Activated CD4-positive, alpha-beta T cell treated with anti-CD3 and anti-CD28 coated beads, Interleukin-2, amount 50 U/mL, for 1 hour (primary cell): ENCODE measurements at places on chromosomes 1 and 21.
A peak's percentile ranks its signal among the peaks of the same experiment; 100 is the strongest.

- no peak for DNase-seq
Measured at GRCh38 chr1:210081494-210081893, 143.5 kb downstream of the SYT14 start.

GRCh38 chr1:65146908-65147423 is 1.0 kb upstream of the AK4 start:
- DNase-seq: no peak

- no peak for DNase-seq
Measured at GRCh38 chr1:234694661-234695060, 84.7 kb upstream of the IRF2BP2 start.

DNA sequence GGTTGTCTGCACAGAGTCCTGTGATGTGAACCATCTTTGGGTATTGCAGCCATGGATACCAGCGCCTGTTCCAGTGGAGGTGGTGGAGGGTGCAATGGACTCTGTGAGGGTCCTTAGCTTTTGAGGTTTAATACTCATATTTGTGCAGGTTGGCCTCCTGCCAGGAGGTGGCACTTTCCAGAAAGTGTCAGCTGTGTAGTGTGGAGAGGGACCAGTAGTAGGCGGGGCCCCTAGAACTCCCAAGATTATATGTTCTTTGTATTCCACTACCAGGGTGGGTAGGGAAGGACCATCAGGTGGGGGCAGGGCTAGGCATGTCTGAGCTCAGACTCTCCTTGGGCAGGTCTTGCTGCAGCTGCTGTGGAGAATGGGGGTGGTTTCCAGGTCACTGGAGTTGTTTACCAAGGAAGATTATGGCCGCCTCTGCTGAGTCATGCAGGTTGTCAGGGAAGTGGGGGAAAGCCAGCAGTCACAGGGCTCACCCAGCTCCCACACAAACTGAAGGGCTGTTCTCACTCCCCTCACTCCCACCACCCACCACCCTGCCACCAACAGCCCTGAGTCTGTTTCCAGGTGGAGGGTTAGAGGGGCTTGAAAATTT is 31.2 kb upstream of the ZNF678 start:
- no peak for DNase-seq

DNA sequence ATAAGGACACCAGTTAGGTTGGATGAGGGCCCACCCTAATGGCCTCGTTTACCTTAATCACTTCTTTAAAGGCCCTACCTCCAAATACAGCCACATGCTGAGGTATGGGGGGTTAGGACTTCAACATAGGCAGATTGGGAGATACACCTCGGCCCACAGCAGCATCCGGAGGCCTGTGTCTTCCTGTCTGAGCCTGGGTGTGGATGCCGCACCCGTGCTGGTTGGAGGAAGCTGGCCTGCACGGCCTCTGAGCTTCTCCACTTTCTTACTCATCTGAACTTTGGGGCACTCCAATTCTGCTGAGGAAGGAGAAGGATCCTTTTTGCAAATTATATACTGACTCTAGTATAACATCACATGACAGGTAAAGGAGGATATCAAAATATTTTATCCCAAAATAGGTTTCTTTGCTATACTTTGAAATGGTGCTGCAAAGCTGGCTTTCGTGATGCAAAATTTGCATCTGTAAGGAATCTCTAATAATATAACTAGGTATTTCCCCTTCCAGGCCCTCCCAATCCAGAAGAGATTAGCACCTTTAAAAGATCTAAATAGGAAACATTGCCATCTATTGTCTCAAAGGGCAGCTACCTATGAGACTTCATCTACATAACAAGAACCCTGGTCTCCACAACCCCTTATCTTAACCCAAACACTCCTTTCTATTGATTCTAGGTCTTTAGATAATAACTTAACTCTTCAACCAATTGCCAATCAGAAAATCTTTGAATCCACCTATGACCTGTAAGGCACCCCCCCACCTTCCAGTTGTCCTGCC is 247.6 kb downstream of the KCNJ6 start:
- no peak for DNase-seq

DNA sequence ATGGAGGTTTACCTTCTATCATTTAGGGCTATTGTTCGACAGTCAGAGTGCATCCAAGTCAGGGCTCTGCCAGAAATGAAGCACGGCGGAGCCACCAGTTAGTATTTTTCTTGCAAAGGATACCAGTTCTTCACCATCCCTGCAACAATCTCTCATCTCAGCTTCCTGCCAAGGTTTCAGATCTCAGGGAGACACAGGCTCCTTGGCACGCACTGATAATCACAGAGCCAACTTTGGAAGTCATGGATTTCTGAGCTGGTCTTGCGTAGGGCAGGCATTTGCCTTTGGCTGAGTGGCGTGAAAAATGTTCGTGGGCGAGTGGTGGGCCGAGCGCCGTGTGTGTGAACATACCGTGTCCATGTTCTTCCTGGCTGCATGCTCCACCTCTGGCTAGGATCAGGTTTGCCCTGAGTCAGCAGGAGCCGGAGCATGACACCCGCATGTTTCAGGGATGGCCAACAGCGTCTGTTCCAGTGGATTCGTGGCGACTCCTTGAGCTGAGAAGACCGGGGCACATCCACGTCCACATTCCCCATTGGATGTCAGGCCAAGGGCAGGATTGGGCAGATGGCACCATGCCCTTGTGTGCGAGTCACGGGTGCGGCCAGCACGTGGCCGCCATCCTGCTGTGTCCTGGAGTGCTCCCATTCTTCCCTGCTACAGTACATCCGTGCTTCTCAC is 118.5 kb upstream of the C1orf174 start:
- DNase-seq: no peak

- no peak for DNase-seq
Measured at GRCh38 chr1:196970182-196970581, 7.2 kb upstream of the CFHR5 start.

DNA sequence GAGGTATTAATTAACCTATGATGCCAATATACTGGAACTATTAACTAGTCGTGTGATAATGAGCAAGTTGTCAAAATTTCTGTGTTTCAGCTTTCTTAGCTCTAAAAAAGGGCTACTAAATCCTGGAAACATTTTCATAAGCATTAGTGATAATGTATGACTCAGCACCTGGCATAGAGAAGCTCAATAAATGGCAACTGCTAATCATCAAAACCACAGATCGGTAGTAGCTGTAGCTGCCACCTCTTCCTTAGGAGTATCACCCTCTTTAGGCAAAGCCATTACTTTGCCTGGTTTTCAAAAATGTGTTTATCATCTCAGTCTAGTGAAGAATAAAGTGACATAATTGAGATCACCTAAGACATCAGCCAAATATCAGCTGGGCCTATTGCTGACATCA is 75.5 kb downstream of the TPR start:
- DNase-seq: no peak

GRCh38 chr21:32748529-32748928 is 20.7 kb upstream of the SYNJ1 start:
- no peak for DNase-seq

- peak; percentile 62 for DNase-seq
Measured at GRCh38 chr21:42974832-42975820, 764 bp downstream of the PKNOX1 start.

DNA sequence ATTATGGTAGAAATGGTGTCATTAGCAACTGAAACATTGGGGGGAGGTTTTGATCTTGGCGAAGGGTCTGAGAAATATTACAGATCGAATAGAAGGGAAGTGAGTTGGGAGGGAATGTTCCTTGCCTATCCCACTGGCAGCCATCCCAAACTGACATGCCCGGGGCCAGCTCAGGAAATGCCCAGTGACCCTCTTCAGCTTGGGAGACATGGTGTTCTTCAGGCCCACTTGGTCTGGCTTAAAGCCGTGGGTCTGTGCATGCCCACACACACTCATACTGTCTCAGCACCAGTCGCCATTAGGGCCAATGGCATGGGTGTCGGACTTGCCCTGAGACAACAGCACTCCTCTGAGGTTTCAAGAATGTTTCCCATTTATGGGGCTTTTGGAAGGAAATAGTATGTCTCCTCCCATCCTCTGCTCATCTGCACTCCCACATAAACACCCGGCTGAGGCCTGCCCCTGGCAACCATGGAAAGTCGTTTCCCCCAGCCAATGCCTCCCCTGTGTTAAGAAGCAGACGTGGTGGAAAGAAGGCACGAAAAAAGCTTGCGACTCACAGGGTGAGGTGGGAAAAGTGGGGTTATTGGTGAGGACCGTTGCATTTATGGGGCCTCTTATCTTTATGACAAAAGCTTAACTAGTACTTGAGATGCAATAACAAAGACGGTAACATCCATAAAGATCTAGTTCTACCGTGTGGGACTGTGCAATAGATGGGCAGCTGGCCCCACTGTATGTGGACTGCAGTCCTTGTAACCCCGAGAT is 2.0 kb downstream of the RNF186 start:
- no peak for DNase-seq

GRCh38 chr1:119225831-119226230 is 85.4 kb upstream of the WARS2 start:
- no peak for DNase-seq

DNA sequence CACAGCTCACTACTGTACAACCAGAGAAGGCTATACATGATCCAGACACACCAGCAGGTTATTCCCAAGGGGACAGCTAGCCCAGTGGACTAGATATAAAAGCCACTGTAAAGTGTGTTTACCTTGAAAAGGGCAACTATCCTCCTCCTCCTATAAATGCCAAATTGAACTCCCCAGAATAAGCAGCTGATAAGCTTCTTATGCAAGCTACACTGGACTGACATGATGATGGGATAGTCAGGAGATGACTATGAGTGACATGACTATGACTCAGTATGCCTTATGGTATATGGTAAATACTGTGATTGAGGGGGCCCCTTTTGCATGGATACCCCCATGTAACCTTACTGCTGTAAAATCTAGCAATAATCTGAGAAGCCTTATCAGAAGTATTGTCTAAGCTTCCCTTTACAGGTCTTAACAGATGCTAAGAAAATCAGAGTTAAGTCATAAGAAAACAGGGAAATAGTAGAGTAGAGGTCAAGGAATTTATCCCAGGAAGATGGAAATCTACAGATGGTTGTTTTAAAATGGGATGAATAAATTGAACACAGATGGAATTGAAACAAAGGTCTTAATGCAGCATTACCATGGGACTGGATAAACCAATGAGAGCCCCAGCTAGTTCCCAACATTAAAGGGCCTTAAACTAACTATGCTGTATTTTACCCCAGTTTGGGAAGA is 55.8 kb downstream of the TRIM33 start:
- DNase-seq: no peak

DNA sequence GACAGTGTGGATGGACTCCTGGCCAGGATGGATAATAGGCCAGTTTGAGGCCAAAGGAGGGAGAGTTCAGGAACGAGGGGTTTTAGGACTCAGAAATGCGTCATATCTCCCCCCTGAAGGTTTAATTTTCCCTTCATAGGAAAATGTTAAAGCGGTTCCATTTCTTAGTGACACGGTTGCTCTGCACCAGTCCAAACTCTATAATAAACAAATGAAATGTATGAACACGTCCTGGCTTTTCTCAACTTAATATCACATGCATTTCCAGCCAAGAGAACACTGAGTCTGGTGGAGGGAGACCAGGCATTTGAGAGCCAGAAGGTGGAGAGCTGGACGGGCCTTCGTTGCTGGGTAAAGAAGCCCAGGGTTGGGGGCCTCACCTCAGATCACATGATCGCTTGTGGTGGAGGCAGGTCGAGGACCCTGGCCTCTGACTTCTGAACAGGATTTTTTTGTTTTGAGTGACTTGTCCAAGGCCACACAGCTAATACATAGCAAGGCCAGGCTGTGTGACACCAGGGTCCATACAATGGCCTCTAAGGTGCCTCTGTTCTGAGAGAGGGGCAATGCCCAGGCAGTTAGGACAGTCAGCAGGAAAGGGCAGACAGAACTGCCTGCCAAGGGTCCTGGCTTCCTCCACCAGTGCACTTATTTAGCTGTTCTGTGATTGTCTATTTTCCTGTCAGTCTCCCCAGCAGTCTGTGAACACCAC is 11.4 kb downstream of the SLC1A7 start:
- DNase-seq: no peak

DNA sequence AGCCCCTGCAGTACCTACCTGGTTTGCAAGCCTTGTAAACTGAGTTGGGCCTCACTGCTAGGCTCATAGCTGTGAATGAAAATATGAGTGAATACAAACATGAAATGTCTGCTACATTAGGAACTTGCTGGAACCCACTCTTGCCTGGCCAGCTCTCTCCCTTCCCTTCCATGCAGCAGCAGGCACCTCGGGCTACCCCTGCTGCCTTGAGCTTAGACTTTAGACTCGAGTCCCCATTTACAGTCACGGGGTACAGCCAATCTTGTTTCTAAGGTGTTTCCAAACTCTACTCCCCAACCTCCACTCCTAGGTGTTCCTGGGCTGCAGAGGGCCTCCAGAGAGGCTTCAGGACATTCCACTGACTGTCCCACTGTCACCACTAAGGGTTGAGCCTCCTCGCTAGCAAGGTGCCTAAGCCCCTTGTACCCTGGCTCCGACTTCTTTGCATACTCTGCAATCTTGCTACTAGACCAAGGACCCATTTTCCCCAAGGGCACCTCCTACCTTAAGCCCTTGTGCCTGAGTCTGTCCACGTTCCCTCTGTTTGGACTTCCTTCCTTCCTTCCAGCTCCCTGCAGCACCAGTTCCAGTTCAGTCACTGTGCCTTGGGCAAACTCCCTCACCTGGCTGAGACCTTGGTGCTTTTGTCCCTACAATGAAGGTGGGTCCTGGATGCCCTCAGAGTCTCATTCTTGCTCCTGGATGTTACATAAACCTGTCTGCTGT is 36.9 kb downstream of the CDK18 start:
- DNase-seq: no peak

DNA sequence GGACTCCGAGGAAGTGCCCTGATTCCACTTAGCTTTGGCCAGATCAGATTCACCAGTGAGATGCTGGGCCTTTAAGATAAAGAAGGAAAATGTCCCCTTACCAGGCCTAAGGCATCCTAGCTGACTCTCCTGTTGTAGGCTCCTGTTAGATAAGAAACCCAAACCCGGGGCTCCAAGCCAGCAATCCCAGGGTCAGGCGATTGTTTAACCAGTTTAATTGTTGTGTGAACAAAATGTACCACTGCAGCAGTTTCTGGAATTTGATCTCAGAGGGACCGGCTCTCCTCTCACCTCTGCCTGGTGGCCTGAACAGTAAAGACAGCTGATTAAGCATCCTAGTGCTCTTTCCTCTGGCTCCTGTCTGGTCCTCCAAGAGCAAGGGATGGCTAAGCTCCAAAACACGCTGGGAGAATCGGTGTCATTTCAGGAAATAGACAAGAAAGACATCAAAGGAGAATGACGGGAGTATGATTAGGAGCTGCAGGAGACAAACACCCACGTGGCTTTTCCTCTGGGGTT is 9.3 kb upstream of the KLHDC8A start:
- DNase-seq: no peak

DNA sequence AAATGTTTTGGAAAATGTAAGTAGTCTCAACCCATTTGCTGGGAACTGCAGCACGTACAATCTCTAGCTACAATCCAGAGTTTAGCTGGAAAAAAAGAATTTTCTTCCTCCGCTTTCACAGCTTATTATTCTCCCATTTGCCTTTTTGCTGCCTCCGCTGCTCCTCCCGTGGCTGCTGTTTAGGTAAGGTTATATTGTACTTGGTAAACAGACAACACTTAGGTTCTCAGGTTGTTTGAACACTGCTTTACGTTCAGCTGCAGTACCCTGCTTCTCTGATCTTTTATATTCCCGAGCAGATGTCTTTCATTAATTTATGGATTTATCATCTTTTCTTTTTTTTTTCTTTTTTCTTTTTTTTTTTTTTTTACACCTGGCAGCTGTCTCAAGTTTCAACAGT is 14.3 kb downstream of the PROX1 start:
- DNase-seq: no peak
